NT2/D1 (cell line): ENCODE measurements at places on chromosomes 4 and X.

DNA sequence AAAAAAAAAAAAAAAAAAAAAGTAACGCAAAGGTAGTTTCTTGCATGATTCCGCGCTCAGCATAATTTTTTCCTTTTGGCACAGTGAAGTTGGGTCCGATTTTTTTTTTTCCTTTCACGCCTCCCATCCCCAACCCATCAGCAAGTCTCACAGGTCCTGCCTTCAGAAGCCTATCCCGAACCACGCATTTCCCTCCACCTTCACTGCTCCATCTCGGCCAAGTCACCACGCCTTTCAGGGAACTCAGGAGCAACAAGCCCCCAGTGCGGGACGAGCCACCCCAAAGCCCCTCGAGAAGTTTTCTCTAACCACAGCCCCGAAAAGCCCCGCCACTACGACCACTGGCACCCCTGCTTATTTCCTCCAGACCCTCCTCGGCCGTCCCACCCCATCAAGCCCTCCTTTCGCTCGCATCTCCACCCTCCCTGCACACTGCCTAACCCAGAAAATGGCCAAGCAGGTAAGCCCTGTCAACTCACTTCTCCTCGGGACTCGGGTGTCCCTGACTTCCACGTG lies 1.0 kb downstream of the SLBP start:
- DNase-seq, result no peak

GRCh38 chrX:46577221-46578005 lies 3.8 kb downstream of the CHST7 start:
- DNase-seq, result no peak

- DNase-seq, result no peak
Measured at GRCh38 chr4:142330311-142330710, 515.8 kb downstream of the INPP4B start.

DNA sequence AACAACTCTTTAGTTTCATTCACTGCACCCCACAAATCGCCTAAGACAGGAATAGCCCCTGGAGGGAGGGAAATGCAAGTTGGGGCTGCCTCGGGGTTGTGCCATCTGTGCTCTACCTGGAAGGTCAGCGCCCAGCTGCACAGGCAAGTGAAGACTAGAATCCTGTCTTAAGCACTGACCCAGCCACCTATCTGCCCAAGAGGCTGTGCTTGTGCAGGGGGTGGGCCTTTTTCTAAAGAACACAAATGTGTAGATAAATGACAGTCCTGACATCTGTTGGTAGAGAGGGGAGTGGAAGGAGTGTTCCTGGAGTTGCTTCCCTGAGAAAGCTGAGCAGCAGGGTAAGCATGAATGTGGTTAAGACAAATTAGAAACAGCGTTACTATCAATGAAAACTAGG lies 15.7 kb downstream of the ZNF518B start:
- DNase-seq, result no peak

DNA sequence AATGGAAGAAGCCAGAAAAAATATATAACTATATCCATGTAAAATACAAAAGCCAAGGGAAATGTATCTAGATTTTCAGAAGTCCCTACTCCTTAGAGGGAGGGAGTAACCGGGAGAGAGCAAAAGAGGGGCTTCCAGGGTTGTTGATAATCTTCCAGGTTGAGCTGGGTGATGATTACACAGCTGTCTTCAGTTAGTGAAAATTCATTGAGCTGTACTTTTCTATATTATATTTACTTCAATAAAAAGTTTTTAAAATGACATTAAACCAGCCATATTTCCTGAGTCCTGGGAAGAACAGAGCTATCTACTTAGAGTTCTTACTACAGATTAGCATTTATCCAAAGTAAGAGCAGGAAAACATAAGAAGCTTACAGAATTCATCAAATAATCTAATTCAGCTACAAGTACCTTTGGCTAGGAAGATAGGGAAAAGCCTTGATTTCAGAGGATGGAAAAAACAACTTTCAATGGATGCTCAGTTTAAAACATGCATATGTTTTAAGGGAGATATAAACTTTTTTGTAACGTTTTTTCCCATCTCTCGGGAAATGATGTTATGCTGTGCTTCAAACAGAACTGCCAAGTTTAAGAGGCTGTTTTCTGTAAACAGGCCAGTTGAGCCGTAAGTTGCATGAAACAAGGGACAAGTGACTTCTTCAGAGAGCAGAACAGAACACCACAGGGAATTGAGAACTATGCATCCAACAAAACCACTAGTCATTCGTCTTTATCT lies 204.6 kb downstream of the SCFD2 start:
- DNase-seq, result no peak

DNA sequence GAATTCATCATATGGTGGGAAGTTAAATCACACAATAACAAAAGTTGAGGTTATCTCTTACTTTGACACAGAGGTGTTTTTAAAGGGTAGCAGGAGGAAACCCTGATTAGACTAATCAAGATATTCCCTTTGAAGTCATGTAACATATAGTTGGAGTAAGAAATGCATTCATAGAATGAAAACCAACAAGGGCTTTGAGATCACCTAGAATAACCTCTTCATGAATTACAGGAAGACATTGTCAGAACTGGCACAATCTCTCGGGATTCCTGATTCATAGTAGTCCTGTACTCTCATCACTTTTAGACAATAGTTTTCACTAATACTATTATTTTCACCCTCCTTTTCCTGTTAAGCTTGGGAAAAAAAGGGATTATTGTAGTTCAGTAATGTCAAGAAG lies 170.2 kb downstream of the PPP3CA start:
- DNase-seq, result no peak

- no peak for DNase-seq
Measured at GRCh38 chr4:17758485-17758884, 22.9 kb downstream of the FAM184B start.

GRCh38 chrX:20270562-20270890 lies 3.8 kb upstream of the RPS6KA3 start:
- DNase-seq, result no peak

- no peak for DNase-seq
Measured at GRCh38 chr4:81257021-81257420, 42.0 kb upstream of the PRKG2 start.

GRCh38 chrX:68684919-68685304 lies 37.4 kb downstream of the STARD8 start:
- no peak for DNase-seq
